ENCODE measurements at places on chromosomes 13 and 19. TPM values are rescaled to one million over a fixed set of nuclear protein-coding genes. Genes with fewer than 3 reads are reported as not detected.

GRCh38 chr13:78193846-78194245 lies 275.2 kb upstream of the EDNRB start:
- no peak for DNase-seq
- H3K36me3 ChIP-seq, result no peaks in the 10 kb centered on the region
- no peak overlapping the region for H3K27ac ChIP-seq
- no peaks in the 10 kb centered on the region for H3K27me3 ChIP-seq
- no peak overlapping the region for H3K4me3 ChIP-seq

DNA sequence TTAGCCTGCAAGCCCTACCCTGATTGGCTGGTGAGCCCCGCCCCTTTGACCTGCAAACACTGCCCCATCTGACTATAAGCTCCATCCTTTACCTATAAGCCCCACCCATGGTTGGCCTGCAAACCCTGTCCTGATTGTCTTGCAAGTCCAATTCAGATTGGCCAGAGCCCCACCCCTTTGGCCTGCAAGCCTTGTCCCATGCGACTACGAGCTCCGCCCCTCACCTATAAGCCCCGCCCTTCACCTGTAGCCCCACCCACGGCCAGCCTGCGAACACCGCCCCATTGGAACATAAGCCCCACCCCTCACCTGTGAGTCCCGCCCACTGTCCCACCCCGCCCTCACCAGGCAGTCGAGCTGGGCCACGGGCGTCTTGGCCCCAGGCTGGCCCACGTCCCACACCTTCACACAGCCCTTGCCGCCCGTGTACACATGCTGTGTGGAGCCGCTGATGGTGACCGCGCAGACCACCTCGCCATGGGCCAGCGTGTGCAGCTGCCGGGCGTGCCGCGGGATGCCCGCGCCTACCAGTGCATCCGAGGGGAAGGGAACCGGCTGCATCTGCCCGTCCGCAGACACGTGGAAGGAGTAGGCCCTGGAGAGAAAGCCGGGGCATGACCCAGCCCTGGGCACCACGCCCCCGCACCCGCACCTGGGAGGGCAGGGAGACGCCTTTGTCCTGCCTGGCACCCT lies 22.9 kb downstream of the TLE2 start:
- no peaks in the 10 kb centered on the region for H3K36me3 ChIP-seq
- DNase-seq, result peak; percentile 69
- no peaks in the 10 kb centered on the region for H3K27me3 ChIP-seq
- H3K4me1 ChIP-seq, result no peaks in the 10 kb centered on the region
- H3K4me3 ChIP-seq, result no peak overlapping the region

- H3K27me3 ChIP-seq, result no peaks in the 10 kb centered on the region
- no peaks in the 10 kb centered on the region for H3K36me3 ChIP-seq
- no peak for DNase-seq
- H3K4me1 ChIP-seq, result no peaks in the 10 kb centered on the region
These were observed 10.5 kb downstream of the LPAR6 start for GRCh38 chr13:48402325-48402932.

GRCh38 chr19:34243876-34244578 lies 10.3 kb upstream of the GARRE1 start:
- H3K4me1 ChIP-seq, result peaks cover 18% of the 10 kb centered on the region
- H3K27me3 ChIP-seq, result no peaks in the 10 kb centered on the region
- H3K27ac ChIP-seq, result no peak overlapping the region
- DNase-seq, result no peak
- H3K36me3 ChIP-seq, result no peaks in the 10 kb centered on the region

DNA sequence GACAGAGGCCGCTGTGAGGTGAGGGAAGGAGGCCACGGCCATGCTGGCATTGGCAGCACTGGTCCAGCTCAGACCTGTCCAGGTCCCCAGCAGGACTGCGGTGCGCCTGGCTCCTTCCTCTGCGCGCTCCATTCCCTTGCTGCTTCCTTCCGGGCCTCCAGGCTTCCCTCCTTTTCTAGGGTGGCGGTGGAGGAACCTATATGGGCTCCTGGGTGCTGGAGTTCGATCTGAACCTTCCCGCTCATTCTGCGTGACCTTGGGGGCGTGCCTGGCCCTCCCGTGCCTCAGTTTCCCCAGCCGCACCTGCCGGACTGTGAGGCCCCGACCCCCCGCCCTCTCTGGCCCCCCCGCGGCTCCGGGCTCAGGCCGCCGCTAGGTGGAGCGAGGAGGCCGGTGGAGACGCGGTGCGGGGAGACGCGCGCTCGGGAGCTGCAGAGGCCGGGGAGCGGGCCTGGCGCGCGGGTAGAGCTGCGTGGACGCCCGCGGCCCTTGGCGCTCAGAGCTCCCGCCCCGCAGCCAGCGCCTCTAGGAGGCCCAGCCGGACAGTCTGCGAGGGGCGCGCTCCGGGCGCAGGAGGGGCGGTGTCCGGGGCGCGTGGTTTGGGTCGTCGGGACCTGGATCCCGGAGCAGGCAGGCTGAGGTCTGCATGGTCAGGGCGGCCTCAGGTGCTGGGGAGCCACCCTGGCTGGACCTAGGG lies 29.9 kb downstream of the EFNA2 start:
- DNase-seq, result peak; percentile 18
- no peak overlapping the region for H3K4me3 ChIP-seq
- H3K27me3 ChIP-seq, result 0 out of 2 replicates have a peak, but pooled peaks cover 4% of the 10 kb centered on the region
- H3K4me1 ChIP-seq, result peaks cover 39% of the 10 kb centered on the region
- no peak overlapping the region for H3K27ac ChIP-seq

- H3K27me3 ChIP-seq, result no peaks in the 10 kb centered on the region
- H3K4me3 ChIP-seq, result no peak overlapping the region
- DNase-seq, result no peak
- H3K27ac ChIP-seq, result no peak overlapping the region
- peaks cover 8% of the 10 kb centered on the region for H3K36me3 ChIP-seq
- H3K4me1 ChIP-seq, result no peaks in the 10 kb centered on the region
These were observed 47.3 kb downstream of the MPHOSPH8 start for GRCh38 chr13:19680751-19681150.

DNA sequence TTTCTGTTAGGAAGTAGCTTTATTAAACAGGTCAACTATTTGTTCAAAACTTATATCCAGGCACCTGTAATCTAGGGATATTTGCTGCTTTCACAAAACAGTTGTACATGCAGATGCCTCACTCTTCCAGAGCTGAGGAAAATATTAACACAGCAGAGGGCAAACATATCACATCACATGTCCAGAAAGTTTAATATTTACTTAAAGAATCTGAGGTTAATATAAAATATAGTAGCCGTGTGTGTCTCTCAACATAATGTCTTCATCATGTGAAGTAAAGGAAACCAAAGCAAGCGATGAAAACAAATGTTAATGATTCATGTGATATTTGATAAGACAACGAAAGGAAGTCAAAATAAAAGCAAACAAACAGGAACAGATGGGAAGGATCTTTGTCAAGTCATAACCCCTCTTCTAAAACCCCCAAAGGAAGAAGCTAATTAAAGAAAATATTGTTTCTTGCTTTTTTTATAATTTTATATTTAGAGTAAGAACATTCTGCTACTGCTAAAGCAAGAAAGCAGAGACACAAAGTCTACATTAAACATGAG lies 418.8 kb downstream of the DACH1 start:
- H3K4me3 ChIP-seq, result no peak overlapping the region
- H3K36me3 ChIP-seq, result no peaks in the 10 kb centered on the region
- H3K4me1 ChIP-seq, result no peaks in the 10 kb centered on the region
- DNase-seq, result no peak
- H3K27ac ChIP-seq, result no peak overlapping the region
- H3K27me3 ChIP-seq, result no peaks in the 10 kb centered on the region

DNA sequence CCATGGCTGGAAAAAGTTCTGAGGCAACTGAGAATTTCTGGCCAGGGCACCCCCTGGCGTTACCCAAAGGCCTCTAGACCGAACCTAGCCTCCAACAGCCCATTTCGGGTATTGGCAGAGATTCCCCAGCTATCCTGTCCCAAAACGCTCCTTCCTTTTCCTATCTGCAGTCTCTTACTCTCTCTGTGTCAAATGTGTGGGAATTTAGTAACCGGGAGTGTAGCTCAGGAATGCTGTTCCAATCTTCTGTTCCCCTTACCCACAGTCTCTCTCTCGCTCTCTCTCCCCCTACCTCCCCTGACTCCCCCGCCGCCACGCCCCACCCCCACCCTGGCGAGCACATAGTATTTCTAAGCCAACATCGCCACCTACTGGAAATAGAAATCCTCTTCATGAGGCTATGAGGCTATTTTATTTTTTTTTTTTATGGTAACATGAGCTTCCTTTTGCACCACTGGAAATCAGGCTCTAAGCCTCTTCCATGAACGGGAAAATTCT lies 27.0 kb downstream of the OXGR1 start:
- no peak overlapping the region for H3K27ac ChIP-seq
- H3K36me3 ChIP-seq, result no peaks in the 10 kb centered on the region

- no peak overlapping the region for H3K4me3 ChIP-seq
- DNase-seq, result no peak
- no peaks in the 10 kb centered on the region for H3K27me3 ChIP-seq
- no peaks in the 10 kb centered on the region for H3K4me1 ChIP-seq
- no peaks in the 10 kb centered on the region for H3K36me3 ChIP-seq
- no peak overlapping the region for H3K27ac ChIP-seq
These were observed 29.9 kb downstream of the CEBPG start for GRCh38 chr19:33403221-33403972.

DNA sequence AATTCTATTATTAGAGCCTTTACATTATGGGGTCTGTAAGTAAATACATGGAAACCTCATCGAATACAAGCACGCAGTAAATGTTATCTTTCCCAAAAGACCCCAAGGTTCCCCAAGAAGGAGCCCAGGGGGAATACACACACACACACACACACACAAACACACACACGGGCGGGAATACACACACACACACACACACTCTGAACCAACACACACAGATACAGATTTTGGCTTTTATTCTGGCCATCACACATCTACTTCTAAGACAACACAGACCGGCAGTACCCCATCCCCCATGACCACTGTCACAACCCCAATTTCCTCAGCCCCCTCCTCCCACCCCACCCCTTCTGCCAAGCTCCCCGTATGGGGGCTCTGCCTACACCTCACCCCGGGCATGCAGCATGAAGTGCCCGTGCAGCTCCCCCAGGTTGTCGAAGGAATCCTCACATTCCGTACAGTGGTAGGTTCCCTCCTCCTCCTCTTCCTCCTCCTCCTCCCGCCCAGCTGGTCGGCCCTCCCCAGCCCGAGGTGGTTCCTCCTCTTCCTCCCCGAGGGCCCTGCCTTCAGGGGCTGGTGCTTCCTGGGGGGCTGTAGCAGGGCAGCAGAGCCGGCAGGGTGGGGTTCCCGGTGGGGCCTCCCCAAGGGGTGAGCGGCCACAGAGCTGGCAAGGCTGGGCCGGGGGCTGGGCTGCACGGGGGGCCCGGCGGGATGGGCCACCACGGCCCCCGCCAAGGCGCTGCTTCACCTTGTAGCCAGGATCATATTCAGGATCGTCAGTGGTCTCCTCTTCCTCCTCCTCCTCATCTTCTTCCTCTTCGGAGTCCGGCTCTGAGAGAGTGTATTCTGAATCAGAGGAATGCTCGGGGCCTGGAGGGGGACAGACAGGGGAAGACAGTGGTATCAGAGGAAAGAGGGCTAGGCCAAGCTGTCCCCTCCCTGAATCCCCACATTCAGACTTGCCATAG lies 4.4 kb upstream of the SRRM5 start:
- 0 out of 2 replicates have a peak, but pooled peaks cover 3% of the 10 kb centered on the region for H3K36me3 ChIP-seq
- H3K4me1 ChIP-seq, result no peaks in the 10 kb centered on the region
- no peak overlapping the region for H3K4me3 ChIP-seq
- H3K27ac ChIP-seq, result no peak overlapping the region
- no peaks in the 10 kb centered on the region for H3K27me3 ChIP-seq
- DNase-seq, result no peak

GRCh38 chr19:46718157-46718933 lies 1.4 kb upstream of the PRKD2 start:
- DNase-seq, result no peak
- peak overlapping the region; percentile 90 for H3K4me3 ChIP-seq
- H3K27me3 ChIP-seq, result no peaks in the 10 kb centered on the region
- peak overlapping the region; percentile 68 for H3K27ac ChIP-seq
- H3K4me1 ChIP-seq, result peaks cover 10% of the 10 kb centered on the region

GRCh38 chr19:31730270-31730669 lies 381.0 kb upstream of the TSHZ3 start:
- no peak overlapping the region for H3K4me3 ChIP-seq
- no peaks in the 10 kb centered on the region for H3K36me3 ChIP-seq
- H3K27me3 ChIP-seq, result no peaks in the 10 kb centered on the region
- H3K4me1 ChIP-seq, result no peaks in the 10 kb centered on the region

GRCh38 chr19:56319991-56320390 lies 5.4 kb upstream of the ZSCAN5A start:
- H3K4me1 ChIP-seq, result peaks cover 8% of the 10 kb centered on the region
- H3K27ac ChIP-seq, result no peak overlapping the region
- no peak overlapping the region for H3K4me3 ChIP-seq
- H3K36me3 ChIP-seq, result no peaks in the 10 kb centered on the region
- H3K27me3 ChIP-seq, result no peaks in the 10 kb centered on the region

GRCh38 chr13:99960663-99961311 lies 10.8 kb downstream of the ZIC5 start:
- H3K4me1 ChIP-seq, result no peaks in the 10 kb centered on the region
- DNase-seq, result no peak
- H3K27me3 ChIP-seq, result no peaks in the 10 kb centered on the region
- H3K27ac ChIP-seq, result no peak overlapping the region

GRCh38 chr13:106527826-106528225 lies 7.6 kb downstream of the EFNB2 start:
- peaks cover 14% of the 10 kb centered on the region for H3K4me1 ChIP-seq
- no peaks in the 10 kb centered on the region for H3K36me3 ChIP-seq
- H3K4me3 ChIP-seq, result no peak overlapping the region
- no peak for DNase-seq
- H3K27me3 ChIP-seq, result no peaks in the 10 kb centered on the region

DNA sequence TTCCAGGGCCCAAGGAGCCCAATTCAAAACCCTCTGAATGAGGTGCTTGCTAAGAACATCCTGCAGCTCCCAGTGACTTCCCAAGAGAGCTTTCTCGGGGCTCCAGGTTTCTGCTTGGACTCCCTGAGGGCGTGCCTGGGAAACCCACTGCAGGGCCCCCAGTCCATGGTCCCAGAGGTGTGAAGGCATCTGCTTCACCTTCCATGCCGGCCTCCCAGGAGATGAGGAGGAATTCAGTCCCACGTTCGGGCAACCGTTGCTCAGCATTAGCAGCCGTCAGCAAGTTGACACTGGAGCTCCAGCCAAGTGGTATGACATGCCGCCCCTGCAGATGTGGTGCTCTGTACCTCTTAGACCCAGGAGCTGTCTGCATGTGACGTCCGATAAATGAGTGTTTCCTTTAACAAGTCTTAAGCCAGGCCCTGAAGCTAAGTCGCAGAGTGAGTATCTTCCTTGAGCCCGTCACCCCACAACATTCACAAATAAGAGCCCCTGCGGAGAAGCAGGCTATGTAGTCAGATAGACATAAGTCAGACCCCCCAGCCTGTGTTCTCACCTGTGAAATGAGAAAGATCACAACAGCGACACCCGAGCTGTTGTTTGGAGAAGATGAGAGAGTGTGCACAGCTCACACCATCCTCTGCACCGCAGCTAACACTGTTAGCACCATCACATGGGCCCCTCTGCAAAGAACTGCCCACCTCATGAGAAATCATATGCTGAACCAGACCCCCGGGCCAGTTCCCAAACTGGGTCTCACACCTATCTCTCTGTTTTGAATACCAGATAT lies 150.3 kb downstream of the KATNAL1 start:
- H3K4me1 ChIP-seq, result no peaks in the 10 kb centered on the region
- no peaks in the 10 kb centered on the region for H3K36me3 ChIP-seq
- no peak overlapping the region for H3K27ac ChIP-seq
- H3K4me3 ChIP-seq, result no peak overlapping the region
- no peaks in the 10 kb centered on the region for H3K27me3 ChIP-seq
- no peak for DNase-seq

The BRCA2 gene
- 14.2 TPM for total RNA-seq

The S1PR4 gene
- 0.71 TPM for total RNA-seq

The PBX4 gene
- total RNA-seq, result 11.6 TPM

The CEP89 gene
- 27.6 TPM for total RNA-seq

The NBEA gene
- 4.1 TPM for total RNA-seq
